ENCODE measurements at places on chromosomes 12 and 14. TPM values are rescaled to one million over a fixed set of nuclear protein-coding genes. Genes with fewer than 3 reads are reported as not detected.

RPS6KL1 gene
- total RNA-seq = 3.5 TPM

DNA sequence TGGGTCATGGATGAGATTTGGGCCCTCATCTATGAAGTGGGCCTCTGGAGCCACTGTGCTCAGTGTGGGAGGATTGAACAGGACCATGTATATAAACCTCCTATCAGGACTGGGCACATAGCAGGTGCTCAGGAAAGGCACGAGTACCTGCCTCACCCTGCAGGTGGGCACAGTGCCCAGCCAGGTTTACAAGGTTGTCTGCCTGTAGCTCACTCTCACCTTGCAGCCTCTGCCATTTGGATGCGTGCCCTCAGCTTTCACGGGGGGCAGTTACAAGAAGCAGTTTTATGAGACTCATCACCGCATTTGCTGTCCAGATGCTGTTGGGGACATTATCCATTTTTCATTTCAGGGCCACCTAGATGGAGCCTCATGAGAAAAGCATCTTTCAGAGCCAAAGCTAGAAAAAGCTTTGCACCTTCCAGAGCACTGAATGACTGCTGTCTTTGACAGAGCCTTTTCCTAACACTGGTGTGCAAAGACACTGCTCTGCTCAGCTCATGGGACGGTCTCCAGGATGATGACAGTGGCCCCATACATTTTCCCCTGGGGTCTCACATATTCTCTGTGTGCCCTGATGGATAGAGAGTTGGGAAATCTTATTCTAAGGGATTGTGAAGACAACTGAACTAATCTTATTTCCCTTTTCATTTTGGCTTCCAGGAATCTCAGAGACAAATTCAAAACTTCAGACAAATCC lies 327.5 kb upstream of the RTL1 start:
- DNase-seq = no peak

- DNase-seq = no peak
These were observed 316.4 kb downstream of the ZFP36L1 start for GRCh38 chr14:68476212-68477109.

- no peak for DNase-seq
These were observed 81.8 kb downstream of the DUSP6 start for GRCh38 chr12:89270548-89270947.

SLC38A4 gene
- 9.4 TPM for total RNA-seq

- peak; percentile 80 for DNase-seq
These were observed at the start of gene ACVR1B for GRCh38 chr12:51951199-51951842. ACVR1B (plus strand) TSS chr12:51951699; CDS start chr12:51951744, 45 bp downstream.

GRCh38 chr12:131454418-131455217 lies 256.3 kb upstream of the SFSWAP start:
- DNase-seq = peak; percentile 68

GRCh38 chr12:11648514-11649412 lies 711 bp upstream of the ETV6 start:
- peak; percentile 64 for DNase-seq

GRCh38 chr14:70121521-70121920 lies 67.2 kb downstream of the SLC8A3 start:
- no peak for DNase-seq

DNA sequence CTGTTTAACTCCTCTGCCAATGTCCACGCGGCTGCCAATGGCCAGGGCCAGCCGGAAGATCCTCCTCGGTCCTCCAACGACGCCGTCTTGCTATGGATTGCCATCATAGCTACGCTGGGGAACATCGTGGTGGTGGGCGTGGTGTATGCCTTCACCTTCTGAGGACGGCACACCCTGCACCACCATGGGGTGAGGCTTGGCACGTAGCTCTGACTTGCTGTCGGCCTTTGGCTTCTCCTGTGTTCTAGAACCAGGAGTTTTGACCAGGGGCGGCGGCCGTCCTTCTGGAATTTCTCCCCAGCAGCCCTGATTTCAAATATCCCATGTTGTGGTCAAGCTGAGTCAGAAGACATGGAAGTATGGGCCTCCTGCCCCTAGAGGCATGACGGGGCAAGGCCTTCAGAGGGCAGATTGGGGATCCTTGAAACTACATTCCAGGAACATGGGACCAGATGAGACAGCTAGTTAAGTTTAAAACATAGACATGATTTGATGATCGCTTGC lies 47.5 kb downstream of the C14orf132 start:
- DNase-seq = no peak

DNA sequence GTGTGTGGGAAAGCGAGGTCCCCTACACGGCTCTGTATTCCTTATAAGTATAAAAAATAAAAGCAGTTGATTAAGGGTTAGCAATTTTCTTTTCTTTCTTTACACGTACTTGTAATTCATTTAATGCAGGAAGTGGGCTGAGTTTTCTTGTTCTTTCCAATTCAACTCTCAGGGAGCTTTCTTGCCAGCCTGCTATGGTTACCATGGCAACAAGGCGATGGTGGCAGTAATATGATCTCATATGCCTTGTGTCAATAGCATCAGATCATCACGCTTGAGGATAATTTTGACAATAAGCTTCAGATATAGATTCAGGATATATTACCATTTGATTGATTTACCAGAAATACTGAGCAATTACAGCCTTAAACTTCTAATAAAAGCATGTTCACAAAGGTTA lies 466.5 kb downstream of the APAF1 start:
- no peak for DNase-seq

DNA sequence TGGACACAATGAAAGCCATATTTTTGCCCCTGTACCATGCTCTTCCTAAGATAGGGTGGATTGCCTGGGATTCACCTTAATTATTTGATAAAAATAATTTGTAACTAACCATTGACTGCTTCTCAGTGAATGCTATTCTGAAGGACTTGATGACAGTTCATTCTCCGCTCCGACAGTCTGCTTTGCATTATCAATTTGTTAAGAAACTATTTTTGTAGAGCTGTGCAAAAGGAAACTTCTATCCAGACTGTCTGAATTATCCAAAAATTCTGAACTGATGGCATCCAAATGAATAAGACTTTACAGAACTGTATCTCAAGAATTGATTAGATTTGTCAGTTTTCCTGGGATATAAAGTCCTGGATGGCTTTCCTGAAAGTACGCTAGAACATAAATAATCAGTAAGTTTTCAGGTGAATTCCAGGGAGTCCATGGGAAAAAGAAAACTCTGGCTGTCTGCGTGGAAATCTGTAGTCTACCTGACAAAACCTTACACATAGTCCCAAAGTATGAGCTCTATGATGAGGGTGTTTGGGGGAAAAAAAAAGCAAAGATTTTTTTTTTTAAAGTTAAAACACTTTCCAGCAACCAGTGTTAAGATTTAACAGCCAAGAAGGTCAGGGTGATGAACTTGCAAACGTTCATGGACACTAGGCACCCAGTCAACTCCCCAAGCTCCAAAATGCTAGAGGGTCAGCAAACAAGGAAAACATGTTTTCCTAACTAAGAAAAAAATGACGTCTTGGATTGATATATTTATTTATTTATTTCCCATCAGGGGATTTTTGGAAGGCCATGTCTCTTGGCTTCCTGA lies 291.1 kb upstream of the TBX3 start:
- no peak for DNase-seq

DNA sequence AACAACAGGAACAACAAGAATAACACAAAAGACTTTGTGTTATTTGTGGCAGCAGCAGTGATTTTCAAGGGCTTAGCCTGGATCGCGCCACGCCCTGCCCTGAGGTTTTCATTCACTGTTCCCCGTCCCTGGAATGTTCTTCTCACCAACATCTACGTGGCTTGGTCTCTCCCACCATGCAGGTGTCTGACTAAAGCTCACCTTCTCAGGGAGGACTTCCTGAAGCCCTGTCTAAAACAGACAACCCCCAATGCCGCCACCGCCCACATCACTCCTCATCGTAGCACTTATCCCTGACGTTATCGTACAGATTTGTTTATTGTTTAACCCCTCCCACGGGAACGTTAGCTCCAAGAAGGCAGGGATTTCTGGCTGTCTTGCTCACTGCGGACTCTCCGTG lies 40.4 kb downstream of the P2RX4 start:
- no peak for DNase-seq

MIP gene
- total RNA-seq = not detected

- DNase-seq = peak; percentile 30
These were observed 7.6 kb upstream of the SERPINA1 start for GRCh38 chr14:94395888-94396574.

- no peak for DNase-seq
These were observed 10.7 kb downstream of the SCARB1 start for GRCh38 chr12:124852911-124853427.

DNA sequence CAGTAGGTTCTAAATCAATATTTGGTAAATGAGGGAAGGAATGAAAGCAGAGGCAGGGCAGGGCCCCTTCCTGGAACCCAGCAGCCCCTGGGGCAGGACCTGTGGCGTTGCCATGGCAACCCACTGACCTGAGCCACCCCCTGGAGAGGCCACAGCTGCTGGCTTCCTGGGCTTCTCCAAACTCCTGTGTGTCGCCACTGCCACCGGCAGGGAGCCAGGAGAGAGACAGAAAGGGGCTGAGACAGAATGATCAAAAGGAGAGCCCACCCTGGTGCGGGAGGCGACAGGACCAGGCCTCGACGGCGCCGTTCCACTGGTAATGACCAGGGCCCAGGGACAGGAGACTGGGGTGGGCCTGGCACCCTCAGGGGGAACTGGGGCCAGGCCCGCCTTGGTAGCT lies 18.2 kb downstream of the RFX4 start:
- DNase-seq = no peak

GRCh38 chr14:23248601-23249000 lies 10.9 kb downstream of the RNF212B start:
- DNase-seq = no peak

AMDHD1 gene
- total RNA-seq = 0.41 TPM

OR4K14 gene
- total RNA-seq = not detected
